ENCODE measurements at places on chromosomes 13 and 19.
A peak's percentile ranks its signal among the peaks of the same experiment; 100 is the strongest.

GRCh38 chr13:96796091-96796633 lies 198.1 kb downstream of the OXGR1 start:
- H3K36me3 ChIP-seq = no peaks in the 10 kb centered on the region
- DNase-seq = no peak
- H3K27ac ChIP-seq = no peak overlapping the region
- no peak overlapping the region for H3K4me3 ChIP-seq

DNA sequence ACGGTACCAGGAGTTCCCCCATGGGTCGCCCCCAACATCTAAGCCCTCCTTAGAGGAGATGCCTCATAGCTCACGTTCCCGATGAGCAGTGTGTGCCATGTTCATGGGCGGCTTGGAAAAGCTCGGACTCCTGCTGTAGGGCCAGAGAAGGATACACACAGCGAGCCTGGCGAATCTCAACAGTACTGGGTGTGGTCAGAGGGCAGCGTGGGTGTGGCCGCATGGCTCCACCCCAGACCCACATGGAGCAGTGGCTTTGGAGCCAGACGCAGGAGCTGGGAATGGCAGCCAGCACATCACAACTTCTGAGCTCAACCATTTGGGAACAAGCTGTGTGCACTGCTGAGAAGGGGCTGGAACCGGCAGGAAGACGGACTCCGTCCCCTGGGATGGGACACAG lies 15.6 kb downstream of the CAPS start:
- no peak overlapping the region for H3K4me3 ChIP-seq
- peaks cover 38% of the 10 kb centered on the region for H3K36me3 ChIP-seq
- H3K4me1 ChIP-seq = peaks cover 24% of the 10 kb centered on the region
- H3K27ac ChIP-seq = no peak overlapping the region

GRCh38 chr13:93767917-93768409 lies 541.4 kb downstream of the GPC6 start:
- no peaks in the 10 kb centered on the region for H3K27me3 ChIP-seq
- no peak overlapping the region for H3K4me3 ChIP-seq
- no peak for DNase-seq
- no peak overlapping the region for H3K27ac ChIP-seq
- H3K4me1 ChIP-seq = no peaks in the 10 kb centered on the region

- no peaks in the 10 kb centered on the region for H3K36me3 ChIP-seq
- H3K4me1 ChIP-seq = no peaks in the 10 kb centered on the region
- H3K4me3 ChIP-seq = no peak overlapping the region
- H3K27me3 ChIP-seq = no peaks in the 10 kb centered on the region
- no peak overlapping the region for H3K27ac ChIP-seq
- no peak for DNase-seq
These were observed 374.6 kb upstream of the ARGLU1 start for GRCh38 chr13:106942563-106942962.

DNA sequence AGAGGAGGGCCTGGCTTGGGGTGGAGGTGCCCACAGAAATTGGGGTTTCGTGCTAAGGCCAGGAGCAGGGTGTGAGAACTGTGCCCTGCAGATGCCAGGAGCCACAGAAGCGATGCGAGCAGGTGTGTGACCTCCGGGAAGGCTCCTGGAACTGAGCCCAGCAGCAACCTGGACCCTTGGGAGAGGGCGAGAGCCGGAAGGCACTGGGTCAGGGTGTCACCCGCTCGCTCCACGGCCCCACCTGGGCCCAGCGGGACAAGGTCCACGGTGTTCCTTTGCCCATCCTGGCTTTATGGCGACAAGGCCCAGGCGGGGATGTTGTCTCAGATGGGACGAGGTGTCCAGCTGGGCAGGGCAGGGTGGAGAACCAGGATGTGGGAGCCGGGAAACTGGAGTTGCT lies 4.2 kb downstream of the MISP start:
- H3K36me3 ChIP-seq = no peaks in the 10 kb centered on the region
- no peak overlapping the region for H3K4me3 ChIP-seq
- no peaks in the 10 kb centered on the region for H3K27me3 ChIP-seq

DNA sequence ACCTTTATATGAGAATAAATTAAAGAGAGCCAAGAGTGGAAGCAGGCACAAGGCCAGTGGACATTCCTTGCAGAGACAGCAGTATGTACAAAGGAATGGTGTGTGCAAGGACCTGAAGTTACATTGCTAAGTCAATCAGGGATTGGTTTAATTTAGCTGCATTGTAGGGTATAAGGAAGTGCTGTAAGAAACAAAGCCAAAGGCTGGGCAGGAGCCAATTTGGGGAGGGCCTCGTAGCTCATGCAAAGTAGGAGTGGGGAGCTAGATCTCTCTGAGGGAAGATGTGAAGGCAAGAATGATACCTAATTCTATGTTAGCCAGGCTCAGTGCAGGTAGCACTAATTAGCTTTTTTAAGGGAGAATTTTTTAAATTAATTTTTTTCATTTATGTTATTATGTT lies 76.7 kb downstream of the SLAIN1 start:
- no peak overlapping the region for H3K27ac ChIP-seq
- no peaks in the 10 kb centered on the region for H3K27me3 ChIP-seq
- no peaks in the 10 kb centered on the region for H3K36me3 ChIP-seq
- DNase-seq = no peak

DNA sequence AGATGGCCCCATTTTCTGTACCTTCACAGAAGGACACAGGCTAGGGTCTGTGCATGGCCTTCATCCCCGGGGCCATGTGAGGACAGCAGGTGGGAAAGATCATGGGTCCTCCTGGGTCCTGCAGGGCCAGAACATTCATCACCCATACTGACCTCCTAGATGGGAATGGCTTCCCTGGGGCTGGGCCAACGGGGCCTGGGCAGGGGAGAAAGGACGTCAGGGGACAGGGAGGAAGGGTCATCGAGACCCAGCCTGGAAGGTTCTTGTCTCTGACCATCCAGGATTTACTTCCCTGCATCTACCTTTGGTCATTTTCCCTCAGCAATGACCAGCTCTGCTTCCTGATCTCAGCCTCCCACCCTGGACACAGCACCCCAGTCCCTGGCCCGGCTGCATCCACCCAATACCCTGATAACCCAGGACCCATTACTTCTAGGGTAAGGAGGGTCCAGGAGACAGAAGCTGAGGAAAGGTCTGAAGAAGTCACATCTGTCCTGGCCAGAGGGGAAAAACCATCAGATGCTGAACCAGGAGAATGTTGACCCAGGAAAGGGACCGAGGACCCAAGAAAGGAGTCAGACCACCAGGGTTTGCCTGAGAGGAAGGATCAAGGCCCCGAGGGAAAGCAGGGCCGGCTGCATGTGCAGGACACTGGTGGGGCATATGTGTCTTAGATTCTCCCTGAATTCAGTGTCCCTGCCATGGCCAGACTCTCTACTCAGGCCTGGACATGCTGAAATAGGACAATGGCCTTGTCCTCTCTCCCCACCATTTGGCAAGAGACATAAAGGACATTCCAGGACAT lies 7.0 kb upstream of the CEACAM7 start:
- no peaks in the 10 kb centered on the region for H3K36me3 ChIP-seq
- no peaks in the 10 kb centered on the region for H3K4me1 ChIP-seq
- no peak overlapping the region for H3K4me3 ChIP-seq
- H3K27ac ChIP-seq = no peak overlapping the region

DNA sequence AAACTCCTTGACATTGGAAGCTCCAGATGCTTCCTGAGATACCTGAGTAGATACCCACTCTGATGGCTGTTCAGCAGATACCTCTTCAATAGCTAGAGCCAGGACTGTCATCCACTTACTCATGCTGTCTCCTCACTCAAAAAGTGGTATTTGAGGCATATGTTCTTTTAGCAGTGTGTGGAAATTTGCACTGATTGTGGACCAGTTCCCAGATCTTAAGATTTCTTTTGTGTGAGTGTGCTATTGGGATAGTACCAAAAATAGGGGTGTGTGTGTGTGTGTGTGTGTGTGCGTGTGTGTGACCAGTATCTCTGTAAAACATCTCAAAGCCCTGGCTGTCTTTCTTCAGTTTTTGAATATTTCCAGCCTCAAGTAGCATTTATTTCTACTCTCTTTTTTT lies 108.3 kb downstream of the SLITRK5 start:
- DNase-seq = peak; percentile 64
- no peaks in the 10 kb centered on the region for H3K4me1 ChIP-seq
- H3K27ac ChIP-seq = no peak overlapping the region
- H3K36me3 ChIP-seq = no peaks in the 10 kb centered on the region

- H3K4me3 ChIP-seq = no peak overlapping the region
- peaks cover 7% of the 10 kb centered on the region for H3K4me1 ChIP-seq
- peak; percentile 94 for DNase-seq
- peak overlapping the region; percentile 52 for H3K27ac ChIP-seq
- H3K36me3 ChIP-seq = no peaks in the 10 kb centered on the region
- H3K27me3 ChIP-seq = no peaks in the 10 kb centered on the region
These were observed 89.5 kb upstream of the DOCK9 start for GRCh38 chr13:99067159-99067985.

GRCh38 chr19:42409477-42409876 lies 17.7 kb downstream of the LIPE start:
- H3K4me1 ChIP-seq = no peaks in the 10 kb centered on the region
- H3K36me3 ChIP-seq = no peaks in the 10 kb centered on the region
- no peaks in the 10 kb centered on the region for H3K27me3 ChIP-seq
- no peak for DNase-seq
- H3K4me3 ChIP-seq = no peak overlapping the region

GRCh38 chr13:46387064-46387851 lies at the start of gene RUBCNL:
Gene RUBCNL (minus strand): TSS chr13:46387252. CDS start chr13:46372475, 14,777 bp downstream.
- peaks cover 30% of the 10 kb centered on the region for H3K27me3 ChIP-seq
- H3K4me3 ChIP-seq = peak within 1 kb of the TSS; percentile 8
- peaks cover 2% of the 10 kb centered on the region for H3K4me1 ChIP-seq
- H3K27ac ChIP-seq = no peak within 1 kb of the TSS
- no peaks in the 10 kb centered on the region for H3K36me3 ChIP-seq

DNA sequence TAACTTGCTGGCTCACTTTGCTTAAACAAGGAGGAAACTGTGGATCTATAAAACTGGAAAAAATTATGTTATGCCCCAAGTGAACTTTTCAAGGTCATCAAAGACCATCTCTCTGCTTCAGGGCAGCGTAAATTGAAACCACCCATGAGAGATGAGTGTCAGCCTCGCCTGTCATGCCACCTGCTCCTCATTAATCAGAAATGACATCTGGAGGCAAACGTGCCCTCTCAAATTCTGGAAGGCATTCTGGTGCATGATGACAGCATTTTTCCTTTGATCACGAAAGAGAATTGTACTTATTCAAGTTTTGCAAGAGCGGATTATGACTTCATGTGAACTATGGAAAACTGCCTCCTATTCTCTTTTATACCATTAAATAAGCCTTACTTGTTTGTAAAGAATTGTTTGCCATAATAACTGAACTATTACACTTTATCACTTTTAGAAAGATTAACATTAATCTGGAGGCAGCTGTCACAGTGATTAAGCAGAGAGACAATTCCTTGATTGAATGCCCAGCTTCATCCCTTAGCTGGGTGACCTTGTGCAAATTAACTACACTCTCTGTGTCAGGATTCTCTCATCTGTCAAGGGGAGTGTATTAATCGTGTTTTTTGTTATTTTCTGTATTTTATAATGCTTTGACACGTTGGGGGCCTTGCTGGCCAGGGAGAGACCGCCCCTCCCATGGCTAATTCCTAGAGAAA lies 17.0 kb upstream of the SACS start:
- no peaks in the 10 kb centered on the region for H3K27me3 ChIP-seq
- no peak overlapping the region for H3K4me3 ChIP-seq
- peaks cover 7% of the 10 kb centered on the region for H3K4me1 ChIP-seq
- no peaks in the 10 kb centered on the region for H3K36me3 ChIP-seq

DNA sequence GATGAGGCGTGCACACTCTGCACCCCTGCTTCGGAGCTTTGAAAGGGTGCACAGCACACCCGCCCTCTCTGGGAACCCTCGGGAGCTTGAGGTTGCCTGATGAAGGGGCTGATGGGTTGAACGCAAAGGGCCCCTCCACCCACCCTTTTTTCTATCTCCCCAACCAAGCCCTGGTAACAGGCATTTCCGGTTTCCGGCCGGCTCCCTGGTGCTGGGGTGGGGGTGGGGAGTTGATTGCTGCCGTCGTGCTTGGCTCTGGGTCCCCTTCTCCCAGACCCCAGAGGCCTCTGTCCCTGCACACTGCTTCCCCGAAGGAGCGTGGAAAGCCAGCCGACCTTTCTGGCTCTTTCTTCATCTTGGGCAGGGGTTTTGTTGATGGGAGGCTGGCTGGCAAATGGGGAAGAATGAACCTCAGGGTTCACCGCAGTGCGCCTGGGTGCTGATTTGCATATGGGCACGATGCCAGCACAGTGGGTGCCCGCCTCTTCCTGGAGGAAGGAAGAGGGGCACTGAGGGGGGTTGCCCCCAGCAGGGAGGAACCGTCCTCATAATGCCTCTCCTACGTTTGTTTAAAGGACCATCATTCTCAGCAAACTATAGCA lies 29.1 kb downstream of the VAV1 start:
- no peaks in the 10 kb centered on the region for H3K27me3 ChIP-seq
- peak; percentile 12 for DNase-seq
- no peaks in the 10 kb centered on the region for H3K4me1 ChIP-seq
- no peak overlapping the region for H3K27ac ChIP-seq

DNA sequence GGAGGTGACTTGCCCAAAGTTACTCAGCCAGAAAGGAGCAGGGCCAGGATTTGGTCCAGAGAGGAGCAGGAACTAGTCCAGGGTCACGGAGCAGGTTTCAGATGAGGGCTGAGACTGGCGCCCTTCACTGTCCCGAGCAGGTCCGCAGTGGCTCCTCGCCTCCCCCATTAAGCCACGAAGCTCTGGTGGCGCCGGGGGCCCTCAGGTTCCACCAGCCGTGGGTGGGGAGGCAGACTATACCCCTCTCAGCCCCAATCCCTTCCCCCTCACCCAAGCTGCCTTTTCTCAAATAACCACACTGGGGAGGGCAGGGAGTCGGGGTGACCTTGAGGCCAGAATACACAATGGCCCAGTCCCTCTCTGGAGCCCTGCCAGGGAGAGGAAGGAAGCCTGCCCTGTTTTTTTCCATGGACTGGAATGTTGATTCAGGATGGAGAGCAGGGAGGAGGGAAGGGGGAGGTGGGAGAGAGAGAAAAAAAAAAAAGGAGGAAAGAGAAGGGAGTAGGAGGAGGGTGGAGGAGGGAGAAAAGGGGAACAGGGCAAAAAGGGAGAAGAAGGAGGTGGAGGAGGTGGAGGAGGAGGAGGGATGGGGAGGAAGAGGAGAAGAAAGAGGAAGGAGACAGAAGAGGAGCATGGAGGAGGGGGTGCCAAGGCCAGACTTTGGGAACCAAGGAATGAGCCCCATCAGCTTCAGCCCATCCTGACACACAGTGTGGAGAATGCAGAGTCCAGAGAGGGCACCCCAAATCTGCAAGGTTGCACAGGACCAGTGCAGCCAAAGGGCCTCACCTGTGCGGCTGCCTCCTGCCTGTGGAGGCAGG lies 19.7 kb downstream of the CEACAM16 start:
- H3K4me3 ChIP-seq = no peak overlapping the region
- H3K27ac ChIP-seq = peak overlapping the region; percentile 50
- peak; percentile 73 for DNase-seq
- H3K36me3 ChIP-seq = no peaks in the 10 kb centered on the region

DNA sequence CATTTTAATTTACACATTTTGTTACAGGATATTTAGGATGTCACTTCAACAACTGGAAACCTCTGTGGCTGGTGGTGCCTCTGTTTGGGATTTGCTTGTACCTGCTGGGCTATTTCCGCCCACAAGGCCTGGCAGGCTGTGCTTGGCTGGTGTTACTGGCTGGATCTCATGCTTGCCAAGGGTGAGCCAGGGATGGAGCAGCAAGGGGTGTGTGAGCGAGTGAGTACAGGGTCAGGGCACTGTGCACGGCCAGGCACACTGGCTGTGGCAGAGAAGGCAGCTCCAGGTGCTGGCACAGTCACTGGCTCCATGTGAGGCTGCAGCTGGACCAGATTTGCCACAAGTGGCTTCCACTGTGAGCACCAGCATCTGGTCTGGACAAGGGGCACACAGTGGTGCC lies 1254.8 kb downstream of the SLITRK5 start:
- no peak overlapping the region for H3K27ac ChIP-seq
- H3K36me3 ChIP-seq = no peaks in the 10 kb centered on the region
- H3K27me3 ChIP-seq = no peaks in the 10 kb centered on the region
- no peak overlapping the region for H3K4me3 ChIP-seq
- no peak for DNase-seq

All from fibroblast of lung (primary cell).